ENCODE measurements at places on chromosomes 2 and 18.

GRCh38 chr2:36333350-36334012 is 22.1 kb upstream of the CRIM1 start:
- no peak for DNase-seq

- DNase-seq = no peak
Observed at GRCh38 chr2:174833737-174834136, 69.5 kb upstream of the CHRNA1 start.

DNA sequence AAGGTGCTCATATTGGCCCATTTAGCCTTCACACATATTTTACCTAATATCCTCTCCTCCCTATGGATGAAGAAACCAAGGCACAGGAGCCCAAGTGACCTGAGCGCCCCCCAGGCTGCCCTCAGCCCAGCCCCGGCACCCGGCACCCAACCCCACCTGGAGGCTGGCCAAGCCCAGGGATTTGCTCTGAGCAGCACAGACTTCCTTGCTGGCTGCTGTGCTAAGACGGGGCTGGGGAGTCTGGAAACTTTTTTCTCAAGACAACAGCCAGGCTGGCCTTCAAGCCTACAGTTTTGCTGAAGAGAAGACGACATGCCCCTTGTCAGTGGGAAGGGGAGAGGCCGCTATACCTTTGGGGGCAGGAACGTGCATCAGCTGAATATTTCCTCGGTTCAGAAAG is 52.7 kb upstream of the LAMA1 start:
- DNase-seq = no peak

GRCh38 chr2:89848763-89849368 is 1157.4 kb downstream of the RPIA start:
- DNase-seq = no peak

- DNase-seq = no peak
Observed at GRCh38 chr2:122565364-122565763, 809.9 kb downstream of the TSN start.
